ENCODE measurements at places on chromosomes 12 and 14. TPM values are rescaled to one million over a fixed set of nuclear protein-coding genes. Genes with fewer than 3 reads are reported as not detected.

DNA sequence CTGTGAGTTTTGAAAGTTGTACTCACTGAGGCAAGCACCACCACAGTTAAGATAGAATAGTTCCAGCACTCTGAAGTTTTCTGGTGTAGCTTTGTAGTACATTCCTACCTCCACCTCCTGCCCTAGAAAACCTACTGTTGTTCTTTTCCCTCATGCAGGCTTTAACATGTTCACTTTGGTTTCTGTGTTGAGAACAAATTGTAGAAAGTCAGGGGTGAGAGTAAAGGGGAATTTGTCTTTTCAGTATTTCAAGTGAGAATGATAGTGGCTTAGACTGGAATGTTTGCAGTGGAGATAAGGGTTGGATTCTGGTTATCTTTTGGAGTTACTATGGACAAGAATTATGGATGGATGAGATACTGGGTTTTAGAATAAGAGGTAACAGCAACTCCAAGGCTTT lies 67.2 kb downstream of the AEBP2 start:
- ATAC-seq, result no peak

- no peak for ATAC-seq
Observed at GRCh38 chr12:27974735-27975221, 2.2 kb upstream of the PTHLH start.

DNA sequence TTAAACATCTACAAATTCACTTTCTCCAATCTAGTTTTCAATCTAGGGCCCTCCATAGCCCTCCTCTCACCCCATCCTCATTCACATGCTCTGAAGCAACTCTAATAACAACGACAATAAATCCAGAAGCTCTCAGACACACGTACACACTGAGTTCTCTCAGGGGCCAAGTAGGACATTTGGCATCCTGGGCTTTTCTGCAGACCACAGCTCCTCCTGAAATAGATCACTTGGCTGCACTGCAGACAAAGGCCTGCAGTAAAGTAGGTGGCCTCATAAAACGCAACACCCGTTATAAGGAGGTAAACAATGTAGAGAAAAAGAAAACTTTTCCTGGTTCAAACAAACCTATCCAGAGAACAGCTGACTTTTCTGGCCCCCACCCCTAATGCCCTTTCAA lies 111.2 kb downstream of the TMTC1 start:
- ATAC-seq, result no peak

GRCh38 chr12:66189486-66189843 lies 451 bp downstream of the IRAK3 start:
- no peak for ATAC-seq

DNA sequence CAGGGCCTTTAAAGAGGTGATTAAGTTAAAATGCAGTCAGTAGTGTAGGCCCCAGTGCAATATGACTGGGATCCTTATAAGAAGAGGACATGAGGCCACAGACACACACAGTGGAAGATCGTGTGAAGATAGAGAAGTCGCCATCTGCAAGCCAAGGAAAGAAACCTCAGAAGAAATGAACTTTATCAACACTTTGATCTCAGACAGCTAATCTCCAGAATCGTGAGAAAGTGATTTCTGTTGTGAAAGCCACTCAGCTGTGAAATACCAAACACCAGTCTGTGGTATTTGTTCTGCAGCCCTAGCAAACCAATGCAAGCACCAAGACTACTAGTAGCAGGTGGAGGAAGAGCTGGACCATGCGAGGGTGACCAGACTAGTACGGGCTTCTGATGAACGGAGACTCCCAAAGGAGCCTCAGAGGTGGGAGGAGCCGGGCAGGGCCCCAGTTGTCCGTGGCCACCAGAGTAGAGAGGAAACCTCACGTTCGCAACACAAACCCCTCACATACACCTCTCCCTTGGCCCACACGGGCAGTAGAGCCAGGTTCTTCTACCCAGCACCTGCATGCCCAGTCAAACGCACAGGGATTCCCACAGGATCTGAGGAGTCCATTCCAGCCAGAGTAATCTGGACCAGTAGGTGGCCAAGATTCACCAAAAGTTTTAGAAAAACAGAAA lies 243.0 kb downstream of the TTC8 start:
- no peak for ATAC-seq

- no peak for ATAC-seq
Observed at GRCh38 chr12:50508414-50508813, 3.6 kb downstream of the DIP2B start.

DNA sequence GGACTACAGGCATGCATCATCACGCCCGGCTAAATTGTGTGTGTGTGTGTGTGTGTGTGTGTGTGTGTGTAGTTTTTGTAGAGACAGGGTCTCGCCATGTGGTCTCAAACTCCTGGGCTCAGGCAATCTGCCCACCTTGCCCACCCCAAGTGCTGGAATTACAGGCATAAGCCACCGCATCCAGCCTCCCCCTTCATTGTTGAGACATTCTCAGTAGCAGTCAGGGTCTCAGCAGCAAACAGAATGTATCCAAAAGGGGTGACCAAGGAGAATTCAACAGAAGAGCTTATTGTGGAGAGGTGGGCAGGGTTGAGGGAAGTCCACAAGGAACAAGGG lies 37.3 kb upstream of the PLEKHG6 start:
- no peak for ATAC-seq

Gene B4GALNT3
- total RNA-seq, result 2.0 TPM

Gene NKX2-1
- 0.35 TPM for total RNA-seq

Gene MVK
- 21.4 TPM for total RNA-seq

Gene MUCL1
- not detected for total RNA-seq

Gene SERPINA1
- total RNA-seq, result 2.7 TPM
